ENCODE measurements at places on chromosomes 7 and 10.
A peak's percentile ranks its signal among the peaks of the same experiment; 100 is the strongest.

- no peak for DNase-seq
Measured at GRCh38 chr10:77283326-77283725, 354.3 kb downstream of the KCNMA1 start.

- DNase-seq: peak; percentile 49
Measured at GRCh38 chr7:95454438-95455045, 19.7 kb upstream of the PON2 start.

DNA sequence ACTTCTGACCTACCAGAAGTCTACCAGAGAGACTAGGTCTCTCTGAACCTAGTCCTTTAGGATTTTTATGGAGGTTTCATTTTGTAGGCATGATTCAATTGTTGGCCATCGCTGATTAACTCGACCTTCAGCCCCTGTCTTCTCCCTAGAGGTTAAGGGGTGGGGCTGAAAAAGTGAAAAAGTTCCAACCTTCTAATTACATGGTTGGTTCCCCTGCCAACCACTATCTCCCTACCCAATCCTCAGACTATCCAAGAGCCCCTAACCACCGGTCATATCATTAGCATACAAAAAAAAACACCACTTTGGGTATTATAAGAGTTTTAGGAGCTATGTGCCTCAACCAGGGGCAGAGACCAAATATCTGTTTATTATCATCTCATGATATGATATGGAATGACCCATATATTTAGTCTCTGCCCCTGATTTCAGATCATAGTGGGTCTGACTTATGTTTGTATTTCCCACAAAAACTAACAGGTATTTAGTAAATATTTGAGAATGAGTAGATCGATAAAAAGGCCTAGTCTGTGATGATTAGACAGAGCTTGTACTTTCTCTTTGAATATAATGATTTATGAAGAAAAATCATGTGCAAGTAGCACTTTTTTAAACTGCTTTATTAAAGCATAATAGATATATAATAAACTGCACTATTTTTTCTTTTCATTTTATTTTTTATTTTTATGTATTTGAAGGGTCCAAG, 35.8 kb downstream of the DNAJC9 start:
- no peak for DNase-seq

DNA sequence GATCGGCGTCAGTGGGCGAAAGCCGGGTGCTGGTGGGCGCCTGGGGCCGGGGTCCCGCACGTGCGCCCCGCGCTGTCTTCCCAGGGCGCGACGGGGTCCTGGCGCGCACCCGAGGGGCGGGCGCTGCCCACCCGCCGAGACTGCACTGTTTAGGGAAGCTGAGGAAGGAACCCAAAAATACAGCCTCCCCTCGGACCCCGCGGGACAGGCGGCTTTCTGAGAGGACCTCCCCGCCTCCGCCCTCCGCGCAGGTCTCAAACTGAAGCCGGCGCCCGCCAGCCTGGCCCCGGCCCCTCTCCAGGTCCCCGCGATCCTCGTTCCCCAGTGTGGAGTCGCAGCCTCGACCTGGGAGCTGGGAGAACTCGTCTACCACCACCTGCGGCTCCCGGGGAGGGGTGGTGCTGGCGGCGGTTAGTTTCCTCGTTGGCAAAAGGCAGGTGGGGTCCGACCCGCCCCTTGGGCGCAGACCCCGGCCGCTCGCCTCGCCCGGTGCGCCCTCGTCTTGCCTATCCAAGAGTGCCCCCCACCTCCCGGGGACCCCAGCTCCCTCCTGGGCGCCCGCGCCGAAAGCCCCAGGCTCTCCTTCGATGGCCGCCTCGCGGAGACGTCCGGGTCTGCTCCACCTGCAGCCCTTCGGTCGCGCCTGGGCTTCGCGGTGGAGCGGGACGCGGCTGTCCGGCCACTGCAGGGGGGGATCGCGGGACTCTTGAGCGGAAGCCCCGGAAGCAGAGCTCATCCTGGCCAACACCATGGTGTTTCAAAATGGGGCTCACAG, 1.1 kb downstream of the EGFR start:
- DNase-seq: no peak

DNA sequence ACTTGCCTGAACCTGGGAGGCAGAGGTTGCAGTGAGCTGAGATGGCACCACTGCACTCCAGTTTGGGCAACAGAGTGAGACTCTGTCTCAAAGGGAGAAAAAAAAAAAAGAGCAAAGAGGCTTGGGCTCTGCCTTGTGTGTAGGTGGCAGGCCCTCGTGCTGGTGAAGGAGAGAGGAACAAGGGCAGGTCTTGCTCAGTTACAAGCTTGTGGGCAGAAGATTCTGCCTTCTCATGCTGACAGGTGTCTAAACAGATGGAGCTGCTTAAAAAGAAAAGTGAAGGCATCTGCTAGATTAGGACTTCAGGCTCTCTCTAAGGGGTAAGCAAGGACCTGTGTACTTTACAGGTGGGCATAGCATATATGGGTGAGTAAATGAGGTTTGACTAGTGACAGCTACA, 65.5 kb upstream of the TRIM8 start:
- no peak for DNase-seq

GRCh38 chr10:121137533-121137932, 286.4 kb downstream of the WDR11 start:
- no peak for DNase-seq

- DNase-seq: no peak
Measured at GRCh38 chr10:44369854-44370253, 15.0 kb downstream of the CXCL12 start.

GRCh38 chr10:128574581-128575210, 448.5 kb upstream of the MKI67 start:
- DNase-seq: no peak

DNA sequence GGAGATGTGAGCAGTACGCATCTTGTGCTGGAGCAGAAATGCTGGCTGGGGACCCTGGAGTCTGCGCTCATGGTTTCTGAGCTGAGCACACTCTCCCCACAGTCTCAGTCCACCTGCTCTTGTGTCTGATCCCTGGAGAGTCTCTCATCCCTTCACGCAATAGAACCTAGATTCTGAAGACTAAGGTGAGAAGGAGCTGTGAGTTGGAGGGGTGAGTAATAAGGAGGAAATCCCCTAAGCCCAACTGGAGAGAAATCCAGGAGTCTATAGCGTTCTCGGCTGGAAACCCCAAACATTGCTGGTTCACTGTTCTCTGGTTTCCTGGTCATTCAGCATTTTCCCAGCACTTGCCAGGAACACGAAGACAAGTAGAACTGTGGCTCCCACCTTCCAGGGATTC, 68.3 kb upstream of the SMNDC1 start:
- no peak for DNase-seq

- DNase-seq: no peak
Measured at GRCh38 chr7:48350515-48350914, 179.3 kb downstream of the ABCA13 start.

DNA sequence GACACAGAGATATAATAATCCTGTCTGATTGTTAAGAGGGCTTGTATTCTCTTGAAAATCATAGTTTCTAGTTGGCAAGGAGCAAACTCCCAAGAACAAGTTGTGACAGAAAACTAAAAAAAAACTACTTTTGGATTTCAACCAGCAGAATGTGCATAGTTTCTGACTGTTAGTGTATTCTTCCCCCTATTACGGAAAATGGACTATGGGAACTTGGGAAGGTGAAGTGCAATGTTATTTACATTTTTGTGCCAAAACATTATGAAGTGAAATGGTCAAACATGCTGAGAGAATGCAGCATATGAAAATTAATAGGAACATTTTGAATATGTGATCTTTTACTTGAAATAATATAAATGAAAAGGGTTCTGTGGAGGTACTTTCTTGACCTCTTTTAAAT, 660.8 kb downstream of the SUGCT start:
- no peak for DNase-seq

DNA sequence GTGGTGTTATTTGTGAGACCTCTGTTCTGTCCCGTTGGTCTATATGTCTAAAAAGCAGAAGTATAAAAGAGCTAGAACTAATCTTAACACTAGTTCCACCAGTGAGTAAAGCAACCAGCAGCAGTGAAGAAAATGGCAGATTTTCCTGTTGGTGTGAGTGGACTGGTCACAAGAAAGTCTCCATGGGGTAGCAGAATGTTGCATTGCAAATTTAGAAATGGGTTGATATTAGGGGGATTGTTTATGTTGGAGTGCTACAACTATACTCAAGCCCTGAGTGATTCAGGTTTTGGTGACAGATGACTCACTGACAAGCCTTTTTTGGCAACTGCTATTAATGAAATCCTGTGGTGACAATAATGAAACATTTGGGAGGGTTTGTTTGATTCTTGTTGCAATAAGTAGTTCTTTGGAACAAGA, 5.6 kb downstream of the AVL9 start:
- peak; percentile 10 for DNase-seq

GRCh38 chr7:123879628-123880027, 34.7 kb downstream of the HYAL4 start:
- no peak for DNase-seq

DNA sequence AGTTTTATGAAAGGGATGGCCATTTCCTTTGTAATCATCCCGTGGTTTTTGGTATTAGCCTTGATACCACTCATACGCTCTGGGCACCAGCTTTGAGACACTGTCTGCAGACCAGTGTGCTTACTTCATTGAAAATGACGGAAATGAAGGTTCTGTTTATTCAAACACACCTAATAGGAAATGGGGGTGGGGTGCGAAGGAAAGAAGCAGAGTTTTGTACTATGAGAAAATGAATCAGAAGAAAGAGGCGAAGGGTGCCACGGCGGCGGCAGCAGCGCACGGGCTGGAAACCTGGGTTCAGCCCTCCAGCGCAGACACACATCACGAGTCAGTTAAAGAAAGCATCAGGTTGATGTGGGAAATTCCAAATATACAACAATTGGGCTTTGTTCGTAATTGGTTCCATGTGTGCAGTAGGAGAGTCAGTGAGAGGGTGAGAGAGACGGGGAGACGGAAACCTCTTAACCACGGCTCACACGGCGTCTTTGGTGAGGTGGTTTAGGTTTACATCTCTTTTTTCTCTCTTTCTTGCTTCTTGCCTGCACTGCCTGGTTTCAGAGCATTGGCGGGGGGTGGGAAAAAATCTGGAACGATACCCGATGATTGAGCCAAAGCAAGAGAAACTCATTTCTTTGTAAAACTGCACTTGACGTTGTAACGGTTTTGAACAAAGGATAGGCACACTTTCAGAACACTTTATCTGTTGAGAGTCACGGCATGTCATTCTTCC, 321.2 kb downstream of the FRMD4A start:
- peak; percentile 46 for DNase-seq
